ENCODE measurements at places on chromosomes 16 and 17.

- DNase-seq: no peak
- H3K36me3 ChIP-seq: no peaks in the 10 kb centered on the region
- peaks cover 9% of the 10 kb centered on the region for H3K4me1 ChIP-seq
- H3K4me3 ChIP-seq: no peak overlapping the region
- no peak overlapping the region for H3K27ac ChIP-seq
Measured at GRCh38 chr16:87958632-87959031, 7.4 kb downstream of the BANP start.

DNA sequence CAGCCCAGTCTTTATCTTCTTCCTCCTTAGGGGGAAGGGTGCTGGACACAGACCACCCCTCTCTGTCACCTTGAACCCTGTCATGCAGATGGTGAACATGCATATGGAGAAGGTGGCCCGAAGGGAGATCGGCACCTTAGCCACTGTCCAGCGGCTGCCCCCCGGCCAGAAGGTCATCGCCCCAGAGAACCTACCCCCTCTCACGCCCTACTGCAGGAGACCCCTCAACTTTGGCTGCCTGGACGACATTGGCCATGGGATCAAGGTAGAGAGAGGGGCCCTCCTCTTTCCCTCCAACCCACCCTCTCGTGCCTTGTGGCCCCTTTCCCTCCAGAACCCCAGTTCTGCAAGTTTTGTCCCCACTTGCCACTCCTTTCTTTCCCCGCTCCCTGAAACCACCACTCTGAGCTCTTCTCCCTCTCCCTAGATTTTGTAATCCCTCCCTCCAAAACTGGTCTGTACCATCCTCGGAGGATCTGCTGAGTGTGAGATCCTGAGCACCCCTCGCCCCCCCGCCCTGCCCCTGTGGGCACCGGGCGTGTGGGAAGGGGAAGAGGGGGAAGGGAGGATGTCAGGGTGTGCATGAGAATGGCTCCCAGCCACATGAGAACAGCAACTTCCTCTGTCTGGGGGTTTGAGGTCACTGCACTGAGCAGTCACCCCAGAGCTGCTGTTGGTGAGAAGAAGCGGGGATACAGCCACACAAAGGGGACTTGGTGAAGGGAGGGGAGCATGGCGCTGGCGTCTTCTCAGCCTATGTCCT is 7.3 kb downstream of the ABI3 start:
- no peaks in the 10 kb centered on the region for H3K4me1 ChIP-seq
- H3K27ac ChIP-seq: no peak overlapping the region
- H3K4me3 ChIP-seq: no peak overlapping the region
- DNase-seq: no peak
- no peaks in the 10 kb centered on the region for H3K36me3 ChIP-seq

DNA sequence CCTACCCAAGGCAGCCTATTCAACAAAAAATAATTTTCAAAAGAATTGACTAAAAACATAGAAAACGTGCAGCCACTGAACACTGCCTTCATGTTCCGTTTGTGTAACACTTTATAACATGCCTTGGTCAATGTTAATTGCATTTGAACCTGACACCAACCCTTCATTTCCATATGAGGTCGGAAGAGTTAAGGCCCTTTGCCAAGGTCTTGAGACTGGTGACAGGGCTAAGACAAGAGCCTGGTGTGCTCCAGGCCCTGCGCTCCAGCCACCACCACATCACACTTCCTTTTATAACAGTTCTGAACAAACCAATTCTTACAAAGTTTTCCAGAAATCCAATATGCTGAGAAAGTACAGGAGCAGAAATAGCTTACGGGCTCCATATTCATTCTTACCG is 4.2 kb downstream of the BBS2 start:
- no peak for DNase-seq
- no peak overlapping the region for H3K27ac ChIP-seq
- H3K4me1 ChIP-seq: peaks cover 33% of the 10 kb centered on the region
- no peaks in the 10 kb centered on the region for H3K27me3 ChIP-seq
- H3K36me3 ChIP-seq: no peaks in the 10 kb centered on the region

GRCh38 chr17:6464446-6465041 is 20.3 kb downstream of the PIMREG start:
- H3K36me3 ChIP-seq: no peaks in the 10 kb centered on the region
- DNase-seq: no peak
- H3K27ac ChIP-seq: no peak overlapping the region
- H3K4me1 ChIP-seq: no peaks in the 10 kb centered on the region
- H3K4me3 ChIP-seq: no peak overlapping the region

GRCh38 chr17:28046034-28046825 is 3.8 kb downstream of the NLK start:
- H3K4me1 ChIP-seq: peaks cover 51% of the 10 kb centered on the region
- no peak overlapping the region for H3K27ac ChIP-seq
- H3K36me3 ChIP-seq: peaks cover 3% of the 10 kb centered on the region
- no peak for DNase-seq
- H3K27me3 ChIP-seq: no peaks in the 10 kb centered on the region

GRCh38 chr16:11314309-11314894 is 30.9 kb upstream of the RMI2 start:
- DNase-seq: no peak
- H3K4me3 ChIP-seq: no peak overlapping the region
- no peaks in the 10 kb centered on the region for H3K36me3 ChIP-seq
- no peaks in the 10 kb centered on the region for H3K27me3 ChIP-seq
- peaks cover 18% of the 10 kb centered on the region for H3K4me1 ChIP-seq
